Fibroblast of the aortic adventitia (primary cell): ENCODE measurements at places on chromosomes 1 and 21. TPM values are rescaled to one million over a fixed set of nuclear protein-coding genes. Genes with fewer than 3 reads are reported as not detected.

The FAM72A gene
- total RNA-seq, result 2.9 and 4.8 TPM in 2 replicates

The AQP10 gene
- not detected in 2 replicates for total RNA-seq

The CR1L gene
- not detected in 2 replicates for total RNA-seq

The ZFP69 gene
- 1.7 and 3.4 TPM in 2 replicates for total RNA-seq
